Fibroblast of the aortic adventitia (primary cell): ENCODE measurements at places on chromosomes 11 and 22. TPM values are rescaled to one million over a fixed set of nuclear protein-coding genes. Genes with fewer than 3 reads are reported as not detected.

DNA sequence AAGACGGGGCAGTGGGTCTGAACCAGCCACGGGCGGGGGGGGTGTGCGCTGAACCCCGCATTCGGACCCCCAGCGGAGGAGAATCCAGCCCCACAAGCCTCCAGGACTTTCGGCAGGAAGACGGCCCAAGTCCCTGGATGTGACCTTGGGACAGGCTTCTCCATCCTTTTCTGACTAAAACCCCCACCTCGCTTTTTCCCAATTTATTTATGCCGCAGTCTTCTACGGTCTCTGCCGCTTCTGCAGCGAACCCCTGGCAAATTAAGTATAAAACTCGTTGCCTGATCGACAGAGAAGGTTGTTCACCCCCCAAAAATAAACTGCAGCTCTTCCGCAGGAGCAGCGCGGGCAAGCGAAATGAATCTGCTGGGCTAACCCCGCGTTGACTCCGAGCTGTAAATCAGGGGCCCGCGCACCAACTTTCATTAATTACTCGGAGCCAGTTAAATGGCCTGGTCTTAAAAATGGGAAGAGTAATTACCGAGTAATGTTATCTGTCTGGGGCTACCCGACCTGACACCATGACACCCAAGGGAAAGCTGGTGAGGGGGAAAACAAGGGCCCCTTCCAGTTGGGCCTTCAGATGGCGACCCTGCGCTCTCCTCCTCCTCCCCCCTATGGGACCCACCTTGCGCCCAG, 6.6 kb downstream of the WT1 start:
- DNase-seq, result no peak

The CHADL gene
- 0.99 and 1.6 TPM in 2 replicates for total RNA-seq

DNA sequence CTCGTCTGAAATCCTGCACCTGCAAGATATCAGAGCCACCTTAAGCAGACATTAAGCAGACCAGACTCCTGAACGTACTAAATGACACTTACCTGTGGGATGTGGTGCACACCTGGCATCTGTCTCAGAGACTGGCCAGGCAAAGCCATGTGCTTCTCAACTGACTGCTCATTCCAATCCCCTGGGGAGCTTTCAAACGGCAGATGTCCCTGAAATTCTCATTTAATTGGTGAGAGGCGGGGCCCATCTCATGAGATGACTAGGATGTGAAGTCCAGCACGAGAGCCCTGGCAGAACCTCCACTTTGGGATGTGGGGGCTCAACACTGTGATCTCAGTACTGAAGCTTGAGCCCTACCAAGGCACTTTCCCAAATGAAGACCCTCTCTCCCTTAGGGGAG, 84.9 kb upstream of the HMGXB4 start:
- no peak for DNase-seq

The ANO9 gene
- total RNA-seq, result not detected in 2 replicates

DNA sequence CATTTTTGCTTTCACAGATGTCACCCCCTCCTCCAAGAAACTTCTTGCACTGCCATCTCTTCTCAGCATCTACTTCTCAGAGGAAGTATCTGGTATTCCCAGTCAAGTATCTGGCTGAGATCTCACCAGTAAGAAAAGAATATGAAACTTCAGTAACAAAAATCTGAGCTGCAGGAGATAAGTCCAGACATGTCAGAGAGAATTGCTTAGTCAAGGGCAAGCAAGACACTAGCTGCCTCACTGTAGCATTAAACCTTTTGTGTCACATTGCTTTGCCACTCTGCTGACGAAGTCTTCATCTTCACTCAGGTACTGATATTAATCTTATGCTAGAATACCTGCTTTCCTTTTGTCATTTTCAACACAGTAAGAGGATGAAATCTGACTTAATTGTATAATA, 70.6 kb upstream of the ZC3H12C start:
- peak; percentile 43 for DNase-seq

GRCh38 chr11:113540416-113541330, 65.5 kb upstream of the DRD2 start:
- no peak for DNase-seq

DNA sequence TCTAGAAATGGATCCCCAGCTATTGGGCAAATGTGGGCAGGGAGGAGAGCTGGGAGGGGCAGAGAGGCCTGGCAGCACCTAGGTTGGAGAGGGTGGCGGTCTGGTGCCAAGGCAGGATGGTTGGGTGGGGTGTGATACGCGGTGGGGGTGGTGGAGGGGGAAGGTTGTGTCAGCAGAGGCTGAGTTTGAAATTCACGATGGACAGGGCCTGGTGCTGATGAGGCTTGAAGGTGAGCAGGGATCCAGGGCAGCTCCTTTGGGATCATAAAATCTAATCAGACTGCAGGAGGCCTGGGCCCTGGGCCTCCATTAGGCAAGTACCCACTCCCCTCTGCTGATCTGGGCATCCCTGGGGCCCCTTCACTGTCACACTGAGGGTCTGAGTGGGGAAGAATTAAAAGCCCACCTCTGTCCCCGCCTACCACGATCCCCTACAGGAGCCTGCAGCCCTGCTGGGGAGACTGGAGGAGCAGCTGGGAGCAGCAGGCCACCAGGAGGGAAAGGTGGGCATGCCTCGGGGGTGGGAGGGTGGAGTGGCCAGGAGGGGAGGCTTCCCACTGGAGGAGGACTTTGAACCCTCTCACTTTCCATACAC, 24.0 kb downstream of the IGLL1 start:
- no peak for DNase-seq

- DNase-seq, result no peak
Measured at GRCh38 chr11:15229069-15229468, 114.3 kb downstream of the INSC start.

DNA sequence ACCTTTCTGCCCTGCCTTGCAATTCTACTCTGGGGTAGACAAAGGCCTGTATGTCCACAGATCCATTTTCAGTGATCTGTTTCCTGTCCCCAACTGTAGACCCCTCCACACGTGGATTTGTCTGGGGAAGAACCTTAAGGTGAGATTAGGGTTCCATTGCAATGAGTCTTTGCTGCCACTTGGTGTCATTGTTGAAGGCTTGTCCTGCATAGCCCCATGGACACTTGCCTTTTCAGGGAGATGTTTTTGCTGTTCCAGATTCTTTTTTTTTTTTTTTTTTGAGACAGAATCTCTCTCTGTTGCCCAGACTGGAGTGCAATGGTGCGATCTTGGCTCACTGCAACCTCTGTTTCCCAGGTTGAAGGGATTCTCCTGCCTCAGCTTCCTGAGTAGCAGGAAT, 21.8 kb downstream of the SERPING1 start:
- no peak for DNase-seq

GRCh38 chr11:72319261-72319660, 75.3 kb upstream of the PHOX2A start:
- DNase-seq, result no peak

The FOLH1 gene
- total RNA-seq, result not detected in 2 replicates

DNA sequence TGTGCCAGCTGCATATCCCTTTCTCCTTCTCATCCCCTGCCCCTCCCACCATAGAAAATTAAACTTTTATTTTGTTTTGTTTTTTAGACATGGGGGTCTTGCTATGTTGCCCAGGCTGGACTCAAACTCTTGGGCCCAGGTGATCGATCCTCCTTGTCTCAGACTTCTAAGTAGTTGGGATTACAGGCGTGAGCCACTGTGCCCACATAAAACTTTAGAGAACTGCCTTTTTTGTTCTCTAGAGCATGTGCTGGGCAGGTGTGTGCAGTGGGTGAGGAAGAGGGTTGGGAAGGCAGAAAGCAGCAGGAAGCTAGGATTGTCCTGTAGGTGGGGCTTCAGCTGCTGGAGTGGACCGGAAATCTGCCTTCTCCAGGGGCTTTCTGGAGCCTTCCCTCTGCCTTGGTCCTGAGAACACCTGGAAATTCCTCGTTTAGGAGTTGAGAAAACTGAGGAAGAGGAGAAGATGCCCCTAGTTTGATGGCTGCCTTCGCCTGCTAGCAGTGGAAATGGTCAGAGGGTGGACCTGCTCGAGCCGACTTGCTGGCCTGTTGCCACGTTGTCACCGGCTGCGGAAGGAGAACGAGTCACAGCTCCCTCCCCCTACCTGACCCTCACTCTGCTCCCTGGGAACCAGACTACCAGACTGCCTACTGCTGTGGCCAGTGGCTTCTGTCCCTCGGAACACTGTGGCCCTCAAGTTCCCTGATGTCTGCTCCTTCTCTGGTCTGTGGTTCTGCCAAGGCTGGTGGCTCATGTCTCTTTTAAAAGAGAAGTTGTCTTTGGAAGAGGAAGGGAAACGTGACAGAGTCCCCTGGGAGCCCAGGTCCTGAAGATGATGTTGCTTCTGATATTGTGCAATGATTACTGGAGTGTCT, 4.0 kb downstream of the ST14 start:
- no peak for DNase-seq

The GLYATL2 gene
- total RNA-seq, result 3.3 TPM in 1 of 2 replicates, not detected in the other

The TECTA gene
- total RNA-seq, result 0.36 and 1.5 TPM in 2 replicates

GRCh38 chr11:106208760-106209159, 131.3 kb downstream of the AASDHPPT start:
- no peak for DNase-seq

DNA sequence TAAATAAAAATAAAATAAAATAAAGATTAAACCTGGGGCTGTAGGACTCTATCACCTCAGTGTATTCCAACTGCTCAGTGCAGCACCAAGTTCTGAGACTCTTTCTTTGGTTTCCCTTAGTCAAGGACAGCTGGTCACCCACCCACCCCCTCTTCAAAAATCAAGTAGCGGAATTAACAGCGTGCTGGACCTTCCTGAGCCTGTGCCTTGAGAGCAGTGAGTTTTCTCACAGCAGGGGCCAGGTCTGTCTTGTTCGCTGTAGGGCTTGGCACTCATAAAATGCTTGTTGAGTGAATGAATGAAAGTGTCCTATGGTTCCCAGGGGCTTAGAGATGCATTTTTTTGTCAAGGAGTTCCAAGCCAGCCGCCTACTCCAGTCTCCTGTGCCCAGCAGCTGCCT, 2.9 kb upstream of the ALX4 start:
- no peak for DNase-seq

DNA sequence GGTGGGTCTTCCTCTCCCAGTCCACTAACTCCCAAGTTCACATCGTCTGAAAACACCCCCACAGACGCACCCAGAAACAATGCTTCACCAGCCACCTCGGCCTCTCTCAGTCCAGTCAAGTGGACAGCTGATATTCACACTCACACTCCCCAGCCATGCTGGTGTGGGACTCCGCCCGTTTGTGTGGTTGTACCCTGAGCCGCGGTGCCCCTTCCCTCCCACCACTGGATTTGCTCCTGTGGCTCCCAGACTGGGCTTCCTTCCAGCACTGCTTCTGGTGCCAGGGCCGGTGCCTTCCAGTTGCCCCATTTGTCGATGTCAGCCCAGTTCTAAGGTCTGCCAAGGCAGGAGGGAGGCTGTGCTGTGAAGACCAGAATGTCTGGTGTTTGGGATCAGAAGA, 37.9 kb upstream of the PLET1 start:
- no peak for DNase-seq

DNA sequence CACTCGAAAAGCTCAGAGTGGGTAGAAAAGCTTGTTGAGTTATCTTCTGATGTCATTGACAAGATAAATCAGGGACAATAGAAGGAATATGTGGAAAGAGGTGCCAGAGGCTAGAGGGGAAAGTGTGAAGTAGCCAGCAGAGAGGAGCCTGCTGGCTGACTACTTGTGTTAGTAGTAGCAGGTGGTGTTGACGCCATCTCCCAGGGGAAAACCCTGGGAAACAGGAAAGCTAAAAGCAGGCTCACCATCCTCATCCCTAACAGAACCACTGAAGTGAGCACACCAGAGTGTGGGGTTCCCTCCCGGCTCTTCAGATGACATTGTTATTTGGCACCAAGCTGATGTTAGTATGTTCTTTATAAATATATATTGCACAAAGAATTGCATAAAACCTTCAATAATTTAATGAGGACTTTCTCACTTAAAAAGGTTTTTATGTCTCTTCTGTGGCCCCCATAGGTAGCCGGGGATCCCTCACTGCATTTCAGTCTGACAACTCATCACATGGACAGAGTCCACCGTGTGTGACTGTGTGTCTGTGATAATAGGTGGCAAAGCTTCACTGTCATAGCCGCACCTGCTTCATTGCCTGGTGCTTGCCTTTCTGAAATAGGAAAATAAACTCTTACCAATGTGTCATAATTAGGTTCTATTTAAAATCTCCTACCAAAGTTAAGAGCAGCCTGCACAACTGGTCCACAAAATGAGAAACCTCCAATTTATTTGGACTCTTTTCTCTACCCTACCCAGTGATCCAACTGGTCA, 63.2 kb upstream of the TOP3B start:
- no peak for DNase-seq

The DKK3 gene
- 94.3 and 334 TPM in 2 replicates for total RNA-seq

DNA sequence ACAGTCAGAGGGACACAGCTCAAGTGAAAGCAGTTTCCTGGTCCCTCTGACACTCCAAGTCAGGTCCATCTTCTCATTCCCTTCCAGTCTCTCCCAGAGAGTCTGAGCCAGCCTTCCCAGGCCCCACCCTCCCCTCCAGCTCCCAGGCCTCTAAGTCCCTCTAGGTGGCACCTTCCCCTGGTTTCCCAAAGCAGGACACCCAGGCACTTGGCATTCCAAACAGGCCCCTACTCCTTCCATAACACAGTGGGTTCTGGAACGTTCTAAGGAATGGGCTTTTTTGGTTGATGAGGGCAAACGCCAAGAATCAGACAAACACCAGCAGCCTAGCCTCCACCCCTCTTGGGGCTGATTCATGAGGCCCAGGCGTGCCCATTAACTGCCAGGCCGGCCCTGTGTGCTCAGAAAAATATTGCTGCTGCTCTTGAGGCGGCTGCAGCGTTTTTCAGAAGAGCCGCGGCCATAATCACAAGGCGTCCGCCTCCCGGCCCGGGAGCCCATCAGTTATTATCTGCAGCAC, 418.7 kb downstream of the SOX6 start:
- DNase-seq, result no peak

DNA sequence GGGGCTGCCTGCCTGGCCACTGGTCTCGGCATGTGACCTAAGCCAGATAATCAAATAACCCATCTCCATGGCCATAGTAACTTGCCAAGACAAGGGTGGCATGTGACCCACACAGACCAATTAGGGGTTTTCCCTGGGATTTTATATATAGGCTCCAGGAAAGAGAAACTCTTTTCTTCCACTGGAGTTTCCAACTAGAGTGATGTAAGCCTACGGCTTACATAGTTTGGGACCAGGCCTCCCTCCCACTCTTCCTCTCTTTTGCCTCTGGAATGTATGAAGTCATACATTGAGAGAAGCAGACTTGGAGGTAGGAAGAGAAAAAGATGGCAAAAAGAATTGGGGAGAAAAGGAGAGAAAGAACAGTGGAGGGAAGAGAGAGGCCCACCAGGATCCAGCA, 84.6 kb upstream of the LDLRAD3 start:
- DNase-seq, result no peak

DNA sequence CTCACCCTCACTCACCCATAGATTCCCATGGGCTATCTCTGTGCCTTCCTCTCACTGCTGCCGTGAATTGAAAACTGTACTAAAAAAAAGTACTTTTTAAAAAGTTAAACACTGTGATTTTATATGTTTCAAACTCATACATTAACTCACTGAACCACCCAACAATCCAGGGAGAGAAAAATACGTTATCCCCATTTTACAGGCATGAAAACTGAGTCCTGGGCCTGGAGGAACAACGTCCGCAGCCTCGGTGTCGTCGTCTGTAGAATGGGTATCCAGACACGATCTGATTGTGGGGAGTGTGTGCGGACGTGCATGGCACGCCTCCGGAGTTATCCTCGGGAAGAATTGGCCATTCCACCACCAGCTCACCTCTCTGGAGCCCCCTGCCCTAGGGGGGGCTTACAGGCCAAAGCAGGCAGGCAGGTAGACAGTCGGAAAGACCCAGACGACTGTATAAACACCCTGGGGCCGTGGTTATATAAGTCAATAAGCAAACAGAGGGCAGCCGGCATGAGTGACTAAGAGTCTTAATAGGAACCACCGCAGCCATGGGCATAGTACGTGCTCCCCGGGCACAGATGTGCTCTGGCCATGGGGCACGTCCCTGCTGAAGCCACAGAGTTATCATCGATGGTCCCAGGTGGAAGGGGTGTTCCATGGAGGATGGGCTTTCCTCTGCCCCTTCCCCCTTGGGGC, 7.1 kb upstream of the PDGFB start:
- DNase-seq, result no peak
